ENCODE measurements at places on chromosomes 4 and X.

DNA sequence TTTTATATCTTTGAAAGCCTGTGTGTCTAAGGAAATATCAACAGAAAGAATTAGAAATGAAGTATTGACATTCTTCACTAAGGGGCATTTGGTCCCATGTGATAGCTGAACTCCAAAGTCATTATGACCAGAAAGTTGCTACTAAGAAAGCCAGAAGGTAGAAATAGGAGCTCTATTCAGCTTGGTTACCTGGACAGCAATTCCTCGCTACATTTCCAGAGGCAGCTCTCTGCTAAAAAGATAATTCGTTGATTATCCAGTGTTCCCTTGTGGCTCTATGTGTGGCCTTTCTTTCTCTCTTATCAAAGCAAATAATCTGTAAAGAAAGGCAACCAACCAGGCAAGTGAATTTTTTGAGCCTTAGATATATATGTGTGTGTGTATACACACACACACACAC is 341.3 kb downstream of the ADGRL3 start:
- no peak overlapping the region for H3K4me3 ChIP-seq
- H3K4me1 ChIP-seq: no peaks in the 10 kb centered on the region
- H3K36me3 ChIP-seq: no peaks in the 10 kb centered on the region
- no peaks in the 10 kb centered on the region for H3K27me3 ChIP-seq

DNA sequence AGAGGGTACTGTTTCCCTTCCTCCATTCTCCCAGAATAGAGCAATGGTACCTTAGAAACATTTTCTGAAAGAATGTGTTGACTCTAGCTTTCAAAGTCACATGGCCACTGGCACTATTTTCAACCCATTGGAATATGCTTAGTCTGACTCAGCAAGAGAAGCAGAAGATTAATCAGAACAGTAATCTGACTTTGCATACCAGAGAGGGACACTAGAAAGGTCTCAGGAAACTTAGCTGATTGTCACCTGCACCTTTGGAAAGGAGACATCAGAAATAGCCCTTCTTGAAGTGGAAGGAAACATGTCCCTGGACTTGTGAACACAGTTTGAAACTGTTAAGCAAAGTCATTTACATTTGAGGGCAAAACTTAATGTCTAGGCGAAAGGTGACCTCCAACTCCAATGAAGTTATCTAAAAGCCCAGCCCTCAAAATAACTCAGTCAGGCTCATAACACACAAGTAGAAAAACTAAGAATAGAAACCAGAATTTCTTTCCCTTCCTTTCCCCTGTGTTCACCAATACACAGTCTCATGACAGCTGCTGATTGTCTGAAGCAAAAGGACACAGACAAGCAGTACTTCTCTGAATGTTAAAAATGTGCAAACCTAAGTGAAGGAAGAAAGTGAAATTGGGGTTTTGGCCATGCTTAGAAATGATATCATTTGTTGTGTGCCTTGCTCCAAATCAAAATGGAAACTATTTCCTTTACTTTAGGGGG is 270.8 kb downstream of the GRIA3 start:
- peak overlapping the region; percentile 4 for H3K27ac ChIP-seq
- H3K4me3 ChIP-seq: no peak overlapping the region
- H3K27me3 ChIP-seq: no peaks in the 10 kb centered on the region
- DNase-seq: no peak

GRCh38 chrX:54808109-54808604 is 612 bp downstream of the MAGED2 start:
- H3K27ac ChIP-seq: peak overlapping the region; percentile 50
- no peaks in the 10 kb centered on the region for H3K4me1 ChIP-seq

GRCh38 chr4:154616731-154617130 is 4.3 kb upstream of the FGG start:
- H3K27me3 ChIP-seq: no peaks in the 10 kb centered on the region
- H3K4me3 ChIP-seq: no peak overlapping the region
- H3K4me1 ChIP-seq: peaks cover 13% of the 10 kb centered on the region
- H3K27ac ChIP-seq: peak overlapping the region; percentile 43

- no peaks in the 10 kb centered on the region for H3K27me3 ChIP-seq
- H3K36me3 ChIP-seq: no peaks in the 10 kb centered on the region
Measured at GRCh38 chr4:16783119-16783518, 115.3 kb downstream of the LDB2 start.

DNA sequence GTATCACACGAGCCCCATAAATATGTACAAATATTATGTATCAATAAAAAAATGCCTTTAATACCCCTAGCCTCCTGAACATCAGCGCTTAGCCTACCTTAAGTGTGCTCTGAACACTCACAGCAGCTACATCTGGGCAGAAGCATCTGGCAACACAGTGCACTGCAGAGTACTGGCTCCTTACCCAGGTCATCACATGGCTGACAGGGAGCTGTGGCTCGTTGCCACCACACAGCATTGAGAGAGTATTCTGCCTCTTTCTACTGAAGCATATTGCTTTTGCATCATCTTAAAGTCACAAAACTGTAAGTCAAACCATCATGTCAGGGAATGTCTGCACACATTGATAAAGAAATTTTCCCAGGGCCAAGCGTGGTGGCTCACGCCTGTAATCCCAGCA is 55.2 kb downstream of the TRIML1 start:
- no peak overlapping the region for H3K4me3 ChIP-seq
- H3K4me1 ChIP-seq: no peaks in the 10 kb centered on the region
- no peaks in the 10 kb centered on the region for H3K27me3 ChIP-seq

DNA sequence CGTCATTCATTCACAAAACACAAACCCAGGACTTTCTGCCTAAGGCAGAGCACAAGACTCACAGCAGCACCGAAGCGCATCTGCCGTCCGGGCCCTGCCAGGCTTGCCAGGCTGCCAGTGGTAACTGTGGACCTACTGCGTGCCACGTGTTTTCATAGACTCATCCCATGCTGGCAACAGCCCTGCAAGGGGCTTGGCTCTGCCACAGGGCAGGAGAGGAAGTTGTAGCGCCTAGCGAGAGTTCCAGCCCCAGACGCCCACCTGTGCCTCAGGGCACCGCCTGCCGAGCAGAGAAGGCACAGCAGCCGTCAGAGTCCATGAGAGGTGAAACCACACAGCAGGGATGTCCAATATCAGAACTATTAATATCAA is 18.9 kb upstream of the MRFAP1 start:
- H3K4me3 ChIP-seq: no peak overlapping the region
- peaks cover 2% of the 10 kb centered on the region for H3K36me3 ChIP-seq
- no peak for DNase-seq
- H3K27ac ChIP-seq: no peak overlapping the region
- no peaks in the 10 kb centered on the region for H3K4me1 ChIP-seq
- H3K27me3 ChIP-seq: no peaks in the 10 kb centered on the region

GRCh38 chr4:16226816-16227461 is 668 bp upstream of the TAPT1 start:
- H3K4me3 ChIP-seq: peak overlapping the region; percentile 81
- no peaks in the 10 kb centered on the region for H3K27me3 ChIP-seq

DNA sequence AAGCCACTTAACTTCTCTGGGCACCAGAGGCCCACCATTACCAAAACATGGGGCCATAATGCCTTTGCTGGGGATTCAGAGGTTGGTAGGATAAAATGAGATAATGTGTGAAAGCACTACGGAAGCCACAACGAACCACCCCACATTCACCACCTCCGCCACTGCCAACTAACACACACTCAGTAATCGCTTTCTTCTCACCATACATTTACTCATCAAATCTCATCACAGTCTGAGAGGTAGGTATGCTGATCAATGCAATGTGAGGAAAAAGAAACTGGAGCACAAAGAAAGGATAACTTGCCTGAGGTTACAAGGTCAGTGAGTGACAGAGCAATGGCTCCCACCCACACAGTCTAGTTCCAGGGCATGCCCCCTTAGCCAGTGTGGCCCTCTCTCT is 257.3 kb downstream of the NR3C2 start:
- no peak for DNase-seq
- H3K4me3 ChIP-seq: no peak overlapping the region
- no peak overlapping the region for H3K27ac ChIP-seq
- no peaks in the 10 kb centered on the region for H3K27me3 ChIP-seq

DNA sequence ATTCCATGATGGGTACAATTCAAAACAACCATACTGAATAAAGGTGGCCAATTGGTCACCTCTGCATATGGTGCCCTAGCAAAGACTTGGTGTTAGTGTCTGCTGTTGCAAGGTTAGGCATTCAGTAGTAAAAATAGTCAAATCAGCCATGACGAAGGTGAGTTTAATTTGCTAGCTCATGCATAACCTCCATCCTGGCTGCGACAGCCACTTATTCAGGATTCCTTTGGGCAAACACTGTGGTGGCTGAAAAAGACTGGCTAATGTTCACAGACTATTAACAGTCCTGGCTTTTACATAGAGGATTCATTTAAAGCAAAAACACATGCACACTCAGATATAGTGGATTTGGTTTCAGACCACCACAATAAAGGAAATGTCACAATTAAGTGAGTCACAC is 34.8 kb upstream of the MAP9 start:
- no peak overlapping the region for H3K27ac ChIP-seq
- DNase-seq: no peak
- H3K27me3 ChIP-seq: no peaks in the 10 kb centered on the region
- no peaks in the 10 kb centered on the region for H3K36me3 ChIP-seq
- no peak overlapping the region for H3K4me3 ChIP-seq
- H3K4me1 ChIP-seq: no peaks in the 10 kb centered on the region

DNA sequence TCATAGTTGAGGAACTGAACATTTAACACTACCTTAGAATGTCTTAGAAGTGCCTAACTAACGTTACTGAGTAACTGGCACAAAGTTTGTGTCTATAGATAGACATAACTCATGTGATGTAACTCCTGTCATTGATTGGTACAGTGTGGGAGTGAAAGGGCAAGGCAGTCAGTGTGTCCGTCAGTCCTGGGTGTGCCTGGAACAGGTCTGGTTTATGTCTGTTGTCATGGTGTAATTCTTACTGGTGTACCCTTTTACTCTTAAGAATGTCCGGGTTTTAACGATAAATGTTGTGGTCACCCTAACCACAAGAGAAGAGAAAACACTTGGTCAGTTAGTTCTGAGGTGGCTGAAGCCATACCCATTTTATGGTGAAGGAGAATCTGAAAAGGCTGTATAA is 93.1 kb upstream of the ESX1 start:
- no peaks in the 10 kb centered on the region for H3K4me1 ChIP-seq
- no peaks in the 10 kb centered on the region for H3K27me3 ChIP-seq
- no peak for DNase-seq
- no peak overlapping the region for H3K4me3 ChIP-seq

DNA sequence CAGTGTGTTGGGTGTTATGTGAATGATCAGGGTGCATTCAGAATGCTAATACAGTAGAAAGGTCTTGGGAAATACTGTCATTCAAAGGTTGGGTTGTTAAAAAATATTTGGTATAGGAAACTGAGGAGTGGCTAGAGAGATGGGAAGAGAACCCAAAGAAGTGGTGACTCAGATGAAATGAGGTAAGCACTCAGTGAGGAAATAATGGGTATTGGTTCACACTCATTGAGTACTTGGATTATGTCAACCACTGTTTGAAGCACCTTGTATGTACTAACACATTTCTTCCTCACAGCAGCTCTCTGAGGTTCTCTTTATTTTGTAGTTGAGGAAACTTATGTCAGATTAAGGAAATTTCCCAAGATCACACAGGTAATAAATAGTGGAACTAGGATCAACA is 40.8 kb upstream of the NUDT6 start:
- H3K4me1 ChIP-seq: no peaks in the 10 kb centered on the region
- H3K27ac ChIP-seq: no peak overlapping the region
- no peaks in the 10 kb centered on the region for H3K27me3 ChIP-seq
- no peak for DNase-seq
- no peaks in the 10 kb centered on the region for H3K36me3 ChIP-seq

Measured in GM12878 (cell line).